Right hindlimb (tissue), 1 donor: ENCODE measurements at places on chromosomes 1 and 21.
A peak's percentile ranks its signal among the peaks of the same experiment; 100 is the strongest.

GRCh38 chr1:204314893-204315658 is 44.7 kb downstream of the PLEKHA6 start:
- no peak for DNase-seq

GRCh38 chr1:13943055-13943454 is 243.1 kb downstream of the PRDM2 start:
- DNase-seq, result no peak

DNA sequence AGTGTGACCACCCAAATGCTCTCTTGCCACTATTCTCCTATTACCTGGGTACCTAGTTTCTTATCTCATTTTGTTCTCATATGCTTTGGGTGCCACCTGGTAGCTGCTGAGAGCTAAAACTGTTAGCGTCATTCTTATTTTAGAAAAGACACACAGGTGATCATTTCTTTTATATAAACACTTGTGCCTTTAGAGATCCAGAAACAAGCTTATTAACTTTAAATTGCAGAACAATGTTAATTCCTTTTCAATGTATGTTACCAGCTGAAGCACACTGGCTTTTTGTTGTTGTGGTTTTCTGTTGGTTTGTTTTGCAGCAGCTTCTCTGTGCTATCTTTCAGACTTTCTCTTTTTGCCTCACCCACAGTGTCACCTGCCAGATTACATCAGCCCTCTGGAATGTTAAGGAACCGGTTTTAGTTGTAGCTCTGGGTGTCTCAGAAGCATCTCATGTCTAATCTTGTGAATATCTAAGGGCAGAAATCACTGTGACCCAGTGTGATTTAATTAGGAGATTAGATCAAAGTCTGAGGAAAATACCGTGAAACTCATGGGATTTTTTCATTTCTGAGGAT is 43.4 kb upstream of the SLC19A2 start:
- DNase-seq, result no peak

DNA sequence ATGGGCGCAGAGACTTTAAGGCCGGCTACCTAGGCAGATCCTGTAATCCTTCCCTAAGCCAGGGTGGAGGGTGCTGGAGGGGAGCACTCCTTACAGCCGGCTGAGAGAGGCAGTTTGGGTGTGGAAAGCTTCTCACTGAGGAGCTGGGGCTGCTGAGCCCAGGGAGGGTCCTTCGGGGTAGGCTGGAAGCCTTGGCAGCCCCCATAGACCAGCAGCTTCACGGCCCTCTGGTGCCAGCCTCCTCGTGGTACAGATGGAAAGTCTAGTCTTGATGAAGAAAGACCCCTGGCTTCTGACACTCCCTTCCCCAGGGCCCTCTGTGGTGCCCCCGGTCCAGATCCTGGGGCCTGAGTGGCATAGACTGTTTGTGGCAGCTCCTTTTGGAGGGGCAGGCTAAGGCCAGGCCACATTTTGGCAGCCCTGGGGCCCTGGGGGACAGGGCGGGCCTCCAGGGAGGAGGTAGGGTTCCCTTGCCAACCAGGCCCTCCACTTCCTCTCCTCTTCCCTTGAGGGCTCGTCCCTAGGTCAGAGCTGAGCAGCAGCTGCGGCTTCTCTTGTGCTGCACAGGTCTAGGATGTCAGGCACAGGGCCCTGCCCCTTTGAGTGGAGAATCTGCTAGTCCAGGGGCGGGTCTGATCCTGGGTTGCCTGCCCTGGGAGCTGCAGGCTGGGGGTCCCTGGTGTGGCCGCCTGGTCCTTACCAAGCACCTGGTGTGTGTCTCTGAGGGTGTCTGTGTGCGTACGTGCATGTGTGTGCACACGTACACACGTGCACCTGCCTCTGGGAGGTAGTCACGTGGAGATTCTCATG is 4.8 kb downstream of the AMPD2 start:
- peak; percentile 19 for DNase-seq

- no peak for DNase-seq
These were observed 201.6 kb downstream of the SDCCAG8 start for GRCh38 chr1:243457363-243457982.

- no peak for DNase-seq
These were observed 61.6 kb downstream of the EDEM3 start for GRCh38 chr1:184693011-184693410.

DNA sequence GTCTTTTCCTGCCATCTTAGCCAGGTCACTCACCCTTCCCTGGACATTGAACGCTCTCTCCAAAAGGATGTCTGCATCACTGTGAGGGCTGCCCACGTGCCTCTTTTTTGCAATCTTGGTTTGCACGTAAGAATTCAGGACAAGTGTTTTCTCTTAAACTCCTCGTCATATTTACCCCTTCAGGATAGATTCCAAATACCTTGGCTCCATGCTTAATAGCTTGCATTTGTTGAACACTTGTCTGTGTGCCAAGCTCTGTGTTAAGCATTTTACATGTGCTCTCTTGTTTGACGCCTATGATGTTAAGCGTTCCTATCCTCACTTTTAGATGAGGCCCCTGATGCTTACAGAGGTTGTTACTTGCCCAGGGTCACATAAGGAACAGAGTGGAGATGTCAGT is 29.8 kb downstream of the RCSD1 start:
- no peak for DNase-seq

DNA sequence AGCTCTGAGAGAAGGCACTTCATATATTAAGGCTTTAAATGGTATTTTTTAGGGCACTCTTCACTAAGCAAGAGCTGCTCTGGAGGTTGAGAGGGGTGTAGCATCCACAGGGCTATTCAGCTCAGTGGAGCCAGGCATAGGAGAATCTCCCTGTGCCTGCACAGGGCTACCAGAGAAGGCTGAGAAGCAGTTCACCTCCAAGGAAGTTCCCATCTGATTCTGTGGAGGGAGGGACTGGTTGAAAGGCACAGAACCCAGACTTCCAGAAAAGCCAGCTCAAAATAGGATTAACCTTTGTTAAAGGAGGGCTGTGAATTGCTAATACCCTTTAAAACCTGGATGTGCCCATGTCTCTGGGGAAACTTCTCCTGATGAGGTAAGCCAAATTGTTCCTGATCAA is 304.5 kb downstream of the TTLL7 start:
- DNase-seq, result no peak

DNA sequence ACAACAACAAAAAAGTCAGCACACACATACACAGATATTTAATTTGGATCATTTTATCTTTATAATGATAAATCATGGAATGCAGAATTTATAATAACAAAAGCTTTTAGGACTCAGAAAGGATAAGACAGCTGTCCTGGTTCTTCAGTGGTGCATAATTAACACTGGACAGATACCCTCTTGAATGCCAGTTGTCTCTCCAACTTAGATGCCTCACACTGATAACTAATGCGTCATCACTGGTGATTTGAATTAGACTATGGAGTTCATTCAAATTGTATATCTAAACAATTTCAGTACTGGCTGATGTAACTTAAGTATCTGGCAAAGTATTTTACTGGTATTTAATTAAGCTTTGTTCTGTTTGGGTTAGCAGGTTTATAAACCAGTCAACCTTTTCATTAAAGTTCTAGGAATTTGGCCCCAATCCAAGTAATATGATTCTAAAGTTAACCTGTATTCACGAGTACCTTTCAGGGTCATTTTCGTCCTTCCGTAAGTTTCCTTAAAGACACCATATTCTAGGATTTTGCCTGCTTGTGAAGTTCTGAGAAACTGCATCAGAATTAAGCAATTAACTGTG is 1199.5 kb upstream of the TMPRSS15 start:
- DNase-seq, result no peak

GRCh38 chr1:9239622-9240401 is 5.2 kb downstream of the H6PD start:
- peak; percentile 59 for DNase-seq

DNA sequence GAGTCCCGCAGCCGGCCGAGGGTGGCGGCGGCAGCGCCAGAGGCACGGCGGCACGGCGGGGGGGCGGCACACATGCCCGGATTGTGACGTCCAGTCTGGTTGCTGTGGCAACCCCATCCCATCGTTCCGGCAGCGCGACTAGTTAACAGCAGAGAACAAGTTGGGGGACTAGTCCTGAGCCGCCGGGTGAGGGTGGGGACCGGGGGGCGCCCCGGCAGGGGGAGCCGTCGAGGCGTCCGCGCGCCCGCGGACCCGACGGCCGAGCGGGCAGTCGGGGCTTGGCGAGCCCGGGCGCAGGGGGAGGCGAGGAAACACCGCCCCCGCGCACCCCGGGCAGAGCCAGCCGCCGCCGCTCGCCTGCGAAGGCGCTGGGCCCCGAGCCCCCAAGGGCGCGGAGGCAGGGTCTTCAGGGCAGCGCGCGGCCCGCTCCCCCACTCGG is at the start of gene CHD5:
Gene CHD5 (minus strand): TSS at position 54 of the 439 bp plus-strand sequence. CDS start 298 bp downstream, outside the sequence.
- DNase-seq, result no peak

GRCh38 chr1:160742428-160743127 is 3.5 kb downstream of the SLAMF7 start:
- no peak for DNase-seq

DNA sequence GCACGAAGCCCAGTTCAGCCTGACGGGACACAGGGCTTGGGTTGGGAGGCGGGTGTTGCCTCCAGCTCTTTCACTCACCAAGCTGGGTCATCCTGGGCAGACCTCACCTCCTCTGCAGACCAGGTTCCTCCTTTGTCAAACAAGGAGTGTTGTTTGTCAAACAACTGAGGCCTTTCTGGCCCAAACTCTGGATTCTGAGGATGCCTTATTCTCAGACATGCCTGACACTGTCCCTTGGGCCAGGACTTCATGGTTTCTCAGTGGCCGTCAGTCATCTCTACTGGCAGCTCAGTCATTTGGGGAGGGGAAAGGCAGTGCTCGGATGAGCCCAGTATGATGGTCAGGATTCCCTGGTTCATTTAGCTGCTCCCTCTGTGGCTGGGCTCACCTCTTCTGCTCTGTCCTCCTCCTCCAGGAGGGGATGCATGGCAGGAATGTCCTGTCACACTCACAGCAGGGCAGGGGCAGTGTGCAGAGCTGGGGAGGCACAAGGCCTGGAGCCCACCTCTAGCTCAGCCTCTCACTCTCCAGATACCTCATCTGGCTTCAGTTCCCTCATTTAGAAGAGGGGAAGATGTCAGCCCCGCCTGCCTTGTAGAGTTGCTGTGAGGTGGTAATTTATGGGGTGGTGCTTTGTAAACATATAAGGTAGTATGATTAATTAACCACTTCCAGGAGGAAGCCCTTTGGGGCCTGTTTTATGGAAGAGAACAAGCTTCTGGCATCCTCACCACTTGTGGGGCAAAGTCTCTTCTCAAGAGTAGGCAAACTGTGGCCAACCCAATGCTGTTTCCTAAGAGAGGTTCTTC is 20.6 kb downstream of the SLC2A1 start:
- peak; percentile 9 for DNase-seq

GRCh38 chr1:114195819-114196218 is 42.1 kb upstream of the SYT6 start:
- DNase-seq, result no peak
